ENCODE measurements at places on chromosomes 1 and 21. TPM values are rescaled to one million over a fixed set of nuclear protein-coding genes. Genes with fewer than 3 reads are reported as not detected.
A peak's percentile ranks its signal among the peaks of the same experiment; 100 is the strongest.

LENEP gene
- not detected for polyA plus RNA-seq

ADAMTS5 gene
- not detected for polyA plus RNA-seq

DNA sequence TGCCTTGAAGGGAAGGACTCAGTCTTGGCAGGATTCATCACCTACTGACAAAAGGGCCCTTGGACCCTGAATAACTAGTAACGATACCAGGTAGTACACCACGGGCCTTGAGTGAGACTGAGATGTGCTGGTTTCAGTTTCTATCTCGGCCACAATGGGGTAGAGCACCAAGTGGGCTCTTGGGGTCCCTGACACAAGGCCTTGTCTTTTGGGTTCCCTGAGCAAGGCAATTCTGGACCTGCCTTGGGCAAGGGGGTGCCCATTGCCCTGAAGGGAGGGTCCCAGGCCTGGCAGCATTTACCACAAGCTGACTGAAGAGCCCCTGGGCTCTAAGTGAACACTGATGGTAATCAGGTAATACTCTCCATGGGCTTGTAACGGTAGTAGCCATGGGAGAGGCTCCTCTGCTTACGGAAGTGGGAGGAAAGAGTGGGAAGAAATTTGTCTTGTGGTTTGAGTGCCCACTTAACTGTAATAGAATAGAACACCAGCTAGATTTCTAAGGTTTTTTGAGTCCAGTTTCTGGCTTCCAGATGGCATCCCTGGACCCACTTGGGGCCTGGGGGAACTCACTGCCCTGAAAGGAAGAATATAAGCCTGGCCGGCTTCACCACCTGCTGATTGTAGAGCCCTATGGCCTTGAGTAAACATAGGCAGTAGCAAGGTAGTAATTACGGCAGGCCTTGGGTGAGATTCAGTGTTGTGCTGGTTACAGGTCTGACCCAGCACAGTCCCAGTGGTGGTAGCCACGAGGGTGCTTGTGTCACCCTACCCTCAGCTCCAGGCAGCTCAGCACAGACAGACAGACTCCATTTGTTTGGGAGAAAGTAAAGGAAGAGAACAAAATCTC is 58.5 kb downstream of the WDR4 start:
- H3K4me1 ChIP-seq, result no peaks in the 10 kb centered on the region
- DNase-seq, result no peak
- H3K36me3 ChIP-seq, result no peaks in the 10 kb centered on the region
- H3K27me3 ChIP-seq, result peaks cover 8% of the 10 kb centered on the region
- H3K4me3 ChIP-seq, result no peak overlapping the region

FABP3 gene
- not detected for polyA plus RNA-seq

LAMC1 gene
- polyA plus RNA-seq, result not detected

DNA sequence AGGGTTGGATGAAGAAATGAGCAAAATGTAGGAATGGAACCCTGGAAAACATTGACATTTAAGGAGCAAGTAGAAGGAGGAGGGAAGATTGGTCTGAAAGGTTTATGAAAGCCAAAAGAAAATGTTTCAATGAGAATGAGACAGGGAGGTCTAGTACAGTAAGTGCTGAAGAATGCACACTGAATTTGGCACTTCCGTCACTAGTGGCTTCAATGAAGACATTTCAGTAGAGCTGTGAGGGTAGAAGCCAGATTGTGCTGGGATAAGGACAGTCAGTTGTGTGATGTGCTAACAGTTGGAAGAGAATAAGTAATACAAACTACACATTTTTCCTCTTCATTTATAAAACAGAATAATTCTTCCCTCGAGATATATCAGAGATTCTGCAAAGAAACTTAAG is 17.1 kb downstream of the THEM4 start:
- peak; percentile 18 for DNase-seq
- H3K27me3 ChIP-seq, result no peaks in the 10 kb centered on the region
- H3K4me3 ChIP-seq, result no peak overlapping the region

DNA sequence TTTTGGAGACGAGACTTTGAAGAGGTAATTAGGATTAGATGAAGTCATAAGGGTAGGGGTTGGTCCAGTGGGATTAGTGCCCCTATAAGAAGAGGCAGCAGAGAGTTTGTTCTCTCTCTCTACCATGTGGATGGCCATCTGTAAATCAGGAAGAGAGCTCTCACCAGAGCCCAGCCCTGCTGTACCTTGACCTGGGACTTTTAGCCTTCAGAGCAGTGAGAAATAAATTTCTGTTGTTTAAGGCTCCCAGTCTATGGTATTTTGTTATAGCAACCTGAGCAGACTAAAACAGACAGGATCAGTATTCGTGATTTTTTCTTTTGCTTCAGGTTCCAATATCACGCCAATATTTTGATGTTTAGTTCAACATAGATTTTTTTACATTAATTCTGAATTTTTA is 30.0 kb downstream of the TBX15 start:
- H3K4me1 ChIP-seq, result no peaks in the 10 kb centered on the region
- H3K4me3 ChIP-seq, result no peak overlapping the region
- H3K27ac ChIP-seq, result no peak overlapping the region
- peaks cover 10% of the 10 kb centered on the region for H3K27me3 ChIP-seq
